ENCODE measurements at places on chromosomes 3 and 15. TPM values are rescaled to one million over a fixed set of nuclear protein-coding genes. Genes with fewer than 3 reads are reported as not detected.

SH3GL3 gene
- total RNA-seq: 0.05 TPM

ASB14 gene
- not detected for total RNA-seq

CASR gene
- not detected for total RNA-seq

SSR3 gene
- 149 TPM for total RNA-seq

CATSPER2 gene
- total RNA-seq: not detected

ISLR gene
- 259 TPM for total RNA-seq

ZNF385D gene
- 2.0 TPM for total RNA-seq

CELF6 gene
- 1.3 TPM for total RNA-seq

PLCB2 gene
- 0.10 TPM for total RNA-seq

NANOGP8 gene
- not detected for total RNA-seq

FAM107A gene
- total RNA-seq: 1.2 TPM

ZNF592 gene
- total RNA-seq: 13.0 TPM

MYL3 gene
- total RNA-seq: 1.7 TPM

Measured in cardiac ventricle fibroblast (primary cell).